ENCODE measurements at places on chromosomes 5 and 9.

- DNase-seq, result no peak
These were observed 106.5 kb upstream of the DMRT1 start for GRCh38 chr9:734831-735511.

- no peak for DNase-seq
These were observed 251.7 kb downstream of the DENND1A start for GRCh38 chr9:123678038-123678877.

DNA sequence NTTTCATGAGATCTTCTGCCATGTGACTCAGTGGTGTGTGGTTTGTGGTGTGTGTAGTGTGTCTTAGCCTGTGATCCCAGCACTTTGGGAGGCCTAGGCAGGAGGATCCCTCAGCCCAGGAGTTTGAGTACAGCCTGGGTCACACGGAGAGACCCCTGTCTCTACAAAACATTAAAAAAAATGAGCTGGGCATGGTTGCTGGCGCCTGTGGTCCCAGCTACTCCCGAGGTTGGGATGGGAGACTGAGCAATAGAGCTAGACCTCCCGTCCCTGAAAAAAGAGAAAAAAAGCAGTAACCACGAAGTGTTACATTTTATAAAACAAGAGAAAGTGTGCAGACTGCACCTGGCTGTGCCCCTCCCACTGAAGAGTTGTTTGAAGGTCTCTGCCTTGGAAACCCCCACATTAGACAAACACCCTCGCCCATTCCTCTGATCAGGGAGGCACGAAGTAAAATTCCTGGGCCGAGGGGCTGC lies 21.2 kb upstream of the RNU6ATAC start:
- no peak for DNase-seq

DNA sequence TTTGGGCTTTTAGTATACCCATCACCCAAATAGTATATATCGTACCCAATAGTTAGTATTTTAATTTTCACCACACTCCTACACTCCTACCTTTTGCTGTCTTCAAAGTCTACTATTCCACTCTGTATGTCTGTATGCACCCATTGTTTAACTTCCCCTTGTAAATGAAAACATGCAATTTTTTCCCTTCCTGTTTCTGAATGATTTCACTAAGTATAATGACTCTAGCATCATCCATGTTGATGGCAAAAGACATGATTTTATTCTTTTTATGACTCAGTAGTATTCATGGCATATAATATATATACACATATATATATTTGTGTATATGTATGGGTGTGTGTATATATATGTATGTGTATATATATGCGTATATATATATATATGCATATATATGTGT lies 63.1 kb upstream of the FAM174A start:
- DNase-seq, result no peak

- no peak for DNase-seq
These were observed 51.1 kb upstream of the SH3PXD2B start for GRCh38 chr5:172505403-172505759.
